ENCODE measurements at places on chromosomes 1 and 21.

- DNase-seq, result peak; percentile 62
Observed at GRCh38 chr1:177091040-177091439, 73.5 kb downstream of the ASTN1 start.

DNA sequence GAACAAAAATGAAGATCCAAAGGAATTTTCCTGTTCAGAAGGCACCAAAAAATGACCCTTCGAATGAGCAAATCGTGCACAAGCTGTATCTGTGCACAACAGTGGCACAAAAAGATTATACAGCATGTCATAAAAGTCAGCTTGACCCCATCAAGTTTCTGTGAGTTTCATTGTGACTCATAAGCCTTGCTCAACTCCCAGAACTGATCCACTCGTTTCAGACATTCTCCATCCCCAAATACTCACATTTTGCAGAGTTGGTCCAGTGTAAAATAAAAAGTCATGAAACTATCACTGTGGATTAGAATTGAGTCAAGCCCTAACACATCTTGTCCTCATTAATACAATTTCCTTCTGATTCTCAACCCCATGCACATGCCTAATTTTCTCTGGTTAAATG is 174.7 kb upstream of the PKN2 start:
- DNase-seq, result peak; percentile 7

GRCh38 chr1:15573477-15573876 is 11.4 kb downstream of the AGMAT start:
- no peak for DNase-seq

DNA sequence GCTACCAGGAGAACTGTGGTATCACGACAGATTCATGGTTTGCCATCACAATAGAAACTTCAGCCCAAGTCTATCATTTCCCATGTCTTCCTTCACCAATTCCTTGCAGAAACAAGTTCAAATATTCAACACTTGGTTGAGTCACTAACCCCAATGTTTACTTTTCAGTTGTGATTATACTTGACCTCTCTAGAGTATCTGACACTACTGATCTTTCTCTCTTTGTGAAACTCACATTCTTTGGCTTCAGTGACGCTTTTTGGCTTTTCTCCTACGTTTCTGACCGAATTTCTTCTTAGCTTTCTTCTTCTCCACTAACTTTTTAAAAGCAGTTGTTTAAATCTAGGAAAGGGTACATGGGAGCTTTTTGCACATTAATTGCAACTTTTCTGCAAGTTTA is 48.8 kb upstream of the HMGB4 start:
- DNase-seq, result peak; percentile 4

DNA sequence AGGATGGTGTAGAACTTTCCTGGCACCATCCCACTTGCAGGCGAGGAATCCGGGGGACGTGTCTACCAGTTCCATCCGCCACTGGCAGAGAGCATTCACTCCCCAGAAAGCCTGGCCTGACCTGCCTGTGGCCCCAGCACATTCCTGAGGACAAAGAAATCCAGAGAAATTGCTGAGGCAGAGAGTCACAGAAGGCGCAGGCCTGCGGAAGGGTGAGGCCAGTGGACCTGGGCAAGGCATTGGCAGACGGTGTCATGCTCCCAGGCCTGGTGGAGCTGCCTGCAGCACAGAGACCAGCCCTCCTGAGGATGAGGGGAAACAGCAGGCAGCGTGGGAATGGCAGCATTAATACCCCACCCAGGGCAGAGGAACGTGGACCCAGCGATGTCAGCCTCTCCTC is 81.2 kb upstream of the F3 start:
- DNase-seq, result peak; percentile 97

DNA sequence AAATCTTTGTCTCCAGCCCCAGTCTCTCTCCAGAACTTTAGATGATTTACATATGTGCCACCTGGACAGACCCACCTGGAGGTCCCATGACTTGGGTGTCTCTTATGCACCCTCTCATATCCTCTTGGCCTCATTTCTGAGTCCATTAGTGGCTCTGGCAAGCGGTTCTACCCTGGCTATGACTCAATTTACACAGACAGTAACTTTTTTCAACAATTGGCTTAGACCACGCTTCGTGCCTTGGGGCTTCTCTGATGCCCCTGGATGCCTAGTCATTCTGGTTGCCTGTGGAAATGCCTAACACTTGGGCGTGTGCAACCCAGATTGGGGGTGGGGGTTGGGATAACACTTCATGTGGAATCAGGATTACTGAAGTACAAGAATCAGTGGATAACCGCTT is 57.1 kb upstream of the GADD45A start:
- DNase-seq, result no peak

- no peak for DNase-seq
Observed at GRCh38 chr1:110341872-110342331, 2.7 kb downstream of the RBM15 start.

- no peak for DNase-seq
Observed at GRCh38 chr21:36613059-36613458, 85.9 kb upstream of the SIM2 start.

DNA sequence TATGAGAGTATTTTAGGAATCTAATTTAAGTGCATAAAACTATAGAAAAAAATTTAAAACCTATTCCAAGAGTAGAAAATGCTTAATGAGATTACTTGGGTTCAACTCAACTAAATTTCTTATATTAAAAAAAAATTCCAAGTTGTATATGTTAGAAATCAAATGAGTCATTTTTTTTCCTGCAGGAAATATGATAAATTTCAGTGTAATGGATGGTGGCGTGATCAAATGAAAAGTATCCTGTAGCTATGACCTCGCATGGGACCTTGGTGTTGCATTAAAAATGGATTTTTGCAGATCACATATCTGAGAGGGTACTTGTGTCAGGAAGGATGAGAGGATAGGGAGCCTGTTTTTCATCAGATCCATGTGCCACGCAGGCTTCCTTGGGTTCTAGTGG is 17.9 kb downstream of the ATP5PO start:
- no peak for DNase-seq

GRCh38 chr21:15976807-15977206 is 247.0 kb downstream of the USP25 start:
- peak; percentile 13 for DNase-seq

GRCh38 chr1:104987210-104987609 is 1237.5 kb downstream of the AMY1C start:
- no peak for DNase-seq

GRCh38 chr1:33696962-33697361 is 166.9 kb upstream of the HMGB4 start:
- no peak for DNase-seq

DNA sequence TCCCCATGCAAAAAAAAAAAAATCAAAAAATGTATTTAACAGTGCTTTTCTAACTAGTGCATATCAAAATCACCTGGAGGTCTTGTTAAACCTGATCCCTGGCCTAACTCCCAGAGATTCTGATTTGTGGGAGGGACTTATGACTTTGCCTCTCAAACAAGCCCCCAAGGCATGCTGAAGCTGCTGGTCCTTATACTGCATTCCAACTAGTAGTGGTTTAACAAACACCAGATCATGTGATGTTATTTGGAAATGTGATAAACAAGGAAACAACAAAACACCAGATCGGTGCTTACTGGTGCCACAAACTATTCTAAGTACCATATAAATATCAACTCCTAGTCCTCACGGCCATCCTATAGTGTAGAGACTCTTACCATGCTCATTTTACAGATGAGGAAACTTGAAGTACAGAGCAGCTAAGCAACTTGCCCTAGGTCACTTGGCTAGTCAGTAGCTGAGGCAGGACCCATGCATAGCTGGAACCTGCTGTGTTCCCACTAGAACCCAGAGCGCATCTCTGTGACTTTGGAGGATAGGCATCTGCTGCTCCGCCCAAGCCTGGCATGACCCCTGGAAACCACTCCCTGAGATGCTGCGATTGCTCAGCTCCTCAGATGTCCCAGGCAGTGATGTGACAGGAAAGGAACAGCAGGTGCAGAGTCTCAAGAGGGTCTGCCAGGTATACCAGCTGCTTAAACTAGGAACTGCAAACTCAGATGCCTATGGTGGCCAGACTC is 38.1 kb downstream of the SOX13 start:
- no peak for DNase-seq

DNA sequence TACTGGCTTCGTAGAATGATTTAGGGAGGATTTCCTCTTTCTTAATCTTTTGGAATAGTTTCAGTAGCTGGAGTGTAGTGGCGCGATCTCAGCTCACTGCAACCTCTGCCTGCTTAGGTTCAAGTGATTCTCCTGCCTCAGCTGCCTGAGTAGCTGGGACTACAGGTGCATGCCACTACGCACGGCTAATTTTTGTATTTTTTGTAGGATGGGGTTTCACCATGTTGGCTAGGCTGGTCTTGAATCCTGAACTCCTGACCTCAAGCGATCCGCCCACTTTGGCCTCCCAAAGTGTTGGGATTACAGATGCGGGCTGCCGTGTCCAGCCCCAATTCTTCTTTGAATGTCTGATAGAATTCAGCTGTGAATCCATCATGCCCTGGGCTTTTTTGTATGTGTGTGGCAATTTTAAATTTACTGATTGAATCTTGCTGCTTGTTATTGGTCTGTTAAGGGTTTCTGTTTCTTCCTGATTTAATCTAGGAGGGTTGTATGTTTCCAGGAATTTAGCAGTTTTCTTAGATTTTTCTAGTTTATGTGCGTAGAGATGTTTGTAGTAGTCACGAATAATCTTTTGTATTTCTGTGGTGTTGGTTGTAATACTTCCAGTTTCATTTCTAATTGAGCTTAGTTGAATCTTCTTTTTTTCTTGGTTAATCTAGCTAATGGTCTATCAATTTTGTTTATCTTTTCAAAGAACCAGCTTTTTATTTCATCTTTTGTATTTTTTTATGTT is 15.3 kb downstream of the MAN1C1 start:
- DNase-seq, result no peak

DNA sequence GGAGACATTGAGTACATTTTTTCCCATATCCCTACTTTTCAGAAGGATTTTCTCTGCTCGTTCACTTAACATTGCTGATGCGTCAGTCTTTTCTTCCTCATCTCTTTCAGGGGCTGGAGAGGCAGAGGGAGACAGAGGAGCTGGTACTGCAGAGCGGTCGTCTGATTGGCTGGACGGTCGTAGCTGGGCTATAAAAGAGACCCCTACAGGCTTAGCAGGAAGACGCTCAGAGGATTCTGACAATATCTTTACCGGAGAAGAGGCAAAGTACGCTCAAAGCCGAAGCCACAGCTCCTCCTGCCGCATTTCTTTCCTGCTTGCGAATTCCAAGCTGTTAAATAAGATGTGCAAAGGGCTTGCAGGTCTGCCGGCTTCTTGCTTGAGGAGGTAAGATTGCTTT is at the start of gene RGS4:
Gene RGS4, plus strand, starts transcription at position 220 of the 400 bp plus-strand sequence. Its CDS starts 124 bp downstream, at position 344.
- peak; percentile 96 for DNase-seq

- DNase-seq, result no peak
Observed at GRCh38 chr1:231045286-231045685, 5.2 kb upstream of the FAM89A start.

GRCh38 chr1:229420765-229421164 is 13.1 kb downstream of the ACTA1 start:
- DNase-seq, result no peak

DNA sequence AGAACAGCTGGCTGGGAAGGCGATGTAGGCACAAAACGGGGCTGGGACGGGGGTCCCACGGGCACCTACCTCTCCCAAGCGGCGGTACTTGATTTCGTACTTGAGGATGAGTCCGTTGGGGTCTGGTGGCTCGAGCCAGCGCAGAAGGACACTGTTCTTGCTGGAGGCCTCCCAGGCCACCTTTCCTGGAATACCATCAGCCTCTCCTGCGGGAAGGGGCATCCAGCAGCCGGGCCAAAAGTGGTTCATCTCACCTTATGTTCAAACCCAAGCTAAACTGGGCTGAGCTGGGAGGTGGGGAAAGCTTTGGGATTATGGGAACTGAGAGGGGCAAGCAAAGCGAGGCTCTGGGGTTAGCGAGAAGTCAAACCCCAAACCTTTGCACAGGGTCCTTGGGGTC is 14.3 kb downstream of the INSRR start:
- no peak for DNase-seq

GRCh38 chr21:45509566-45510465 is 32.4 kb downstream of the SLC19A1 start:
- no peak for DNase-seq

- DNase-seq, result no peak
Observed at GRCh38 chr1:6599141-6599975, 3.3 kb downstream of the KLHL21 start.

DNA sequence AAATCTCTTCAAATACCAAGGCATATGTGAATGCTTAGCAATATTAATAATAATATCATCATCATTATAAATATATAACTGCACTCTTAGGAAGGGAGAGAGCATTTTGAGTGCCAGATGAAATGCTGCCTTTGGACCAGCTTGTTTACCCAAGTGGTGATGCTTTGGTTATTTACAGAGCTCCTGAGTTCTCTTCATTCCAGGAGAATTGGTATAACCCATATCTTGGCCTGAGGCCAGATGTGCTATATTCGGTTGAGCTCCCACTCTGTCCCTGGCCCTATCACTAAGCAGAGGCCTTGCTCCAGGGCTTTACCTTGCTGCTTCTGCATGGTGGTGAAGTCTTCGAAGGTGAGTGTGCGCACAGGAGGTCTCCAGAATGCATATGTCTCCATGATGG is 89.4 kb downstream of the TBX15 start:
- DNase-seq, result no peak

- no peak for DNase-seq
Observed at GRCh38 chr1:2474933-2475371, 1.1 kb upstream of the PLCH2 start.

DNA sequence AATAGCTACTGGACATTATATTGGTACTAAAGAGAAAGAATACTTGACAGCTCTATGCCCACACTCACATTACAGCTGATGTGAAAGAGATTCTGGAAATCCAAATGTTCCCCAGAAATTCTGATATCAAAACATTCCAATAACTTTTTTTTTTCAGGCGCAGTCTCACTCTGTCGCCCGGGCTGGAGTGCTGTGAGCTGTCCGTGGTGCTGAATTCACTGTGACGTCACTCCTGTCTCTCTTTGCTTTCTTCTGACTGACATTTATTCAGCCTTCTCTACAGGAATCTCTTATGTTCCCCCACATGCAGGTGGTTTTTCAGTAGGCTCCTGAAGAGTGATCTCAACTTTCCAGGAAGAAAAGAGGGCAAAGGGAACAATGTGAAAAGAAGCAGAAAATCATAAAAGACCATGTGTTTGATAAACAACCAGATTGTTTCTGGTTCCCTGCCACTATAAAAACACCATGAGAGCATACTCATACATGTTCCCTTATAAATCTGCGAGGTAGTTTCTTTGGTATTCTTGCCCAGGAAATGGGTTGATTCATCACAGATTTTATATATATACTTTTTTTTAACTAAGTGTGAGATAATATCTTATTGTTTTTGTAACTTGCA is 6.2 kb downstream of the S100A7A start:
- peak; percentile 62 for DNase-seq

- DNase-seq, result no peak
Observed at GRCh38 chr1:46809904-46810303, 11.1 kb downstream of the CYP4B1 start.

Measured in EL (cell line).